ENCODE measurements at places on chromosomes 5 and 9.

- peak; percentile 25 for DNase-seq
These were observed 180.9 kb downstream of the NR3C1 start for GRCh38 chr5:143222287-143223231.

DNA sequence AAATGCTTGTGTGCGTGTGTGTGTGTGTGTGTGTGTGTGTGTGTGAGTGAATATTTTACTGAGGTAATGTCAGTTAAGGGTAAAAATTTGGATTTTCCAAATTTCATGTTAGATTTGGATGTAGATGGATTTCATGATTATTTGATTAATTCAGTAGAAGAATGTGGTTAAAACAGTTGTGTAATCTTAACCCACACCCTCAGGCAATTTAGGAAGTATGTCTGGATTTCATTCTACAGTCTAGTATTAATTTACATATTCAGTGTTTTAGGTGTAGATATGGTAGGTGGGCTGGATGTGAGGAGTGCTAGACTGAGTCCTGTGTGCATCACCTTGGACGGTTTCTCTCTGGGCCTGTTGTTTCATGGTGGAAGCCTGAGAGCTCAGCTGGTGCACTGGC, 99.1 kb upstream of the CKMT2 start:
- DNase-seq, result no peak

DNA sequence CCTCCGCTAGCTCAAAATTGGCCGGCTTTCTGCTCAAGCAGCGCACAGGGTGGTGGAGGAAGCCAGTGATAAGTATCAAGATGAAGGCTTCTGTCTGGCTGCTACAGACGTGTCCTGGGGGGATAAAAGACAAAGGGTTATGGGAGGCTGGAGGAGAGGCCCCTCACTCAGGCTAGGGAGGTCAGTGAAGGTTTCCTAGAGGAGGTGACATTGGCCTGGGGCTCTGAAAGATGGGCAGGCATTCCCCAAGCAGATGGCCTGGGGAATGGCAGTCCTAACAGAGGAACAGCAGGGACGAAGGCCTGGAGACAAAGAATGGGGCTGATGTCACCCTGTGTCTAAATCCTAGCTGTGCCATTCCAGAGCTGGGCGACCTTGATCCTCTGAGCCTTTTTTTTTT, 32.3 kb downstream of the OLFML2A start:
- no peak for DNase-seq

DNA sequence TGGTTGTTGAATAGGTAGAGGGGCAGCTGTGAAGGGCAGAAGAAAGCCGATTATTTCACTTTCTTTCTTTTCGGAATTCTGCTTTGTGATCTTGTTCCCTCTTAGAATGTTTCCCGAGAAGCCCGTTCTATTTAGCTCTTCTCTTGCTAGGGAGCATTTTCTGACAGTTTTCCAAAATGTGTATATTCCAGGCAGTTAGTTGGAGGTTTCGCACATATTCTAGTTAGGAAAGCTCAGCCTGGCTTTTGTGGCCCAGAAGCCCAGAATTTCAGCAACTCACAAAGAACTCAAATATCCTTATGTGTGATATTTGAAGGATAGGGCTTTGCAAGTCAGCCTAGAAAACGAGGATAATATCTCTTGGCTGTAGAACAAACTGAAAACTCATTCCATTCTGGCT, 461.0 kb upstream of the C9orf72 start:
- DNase-seq, result no peak

GRCh38 chr5:181052672-181053487, 12.8 kb downstream of the BTNL9 start:
- peak; percentile 22 for DNase-seq

DNA sequence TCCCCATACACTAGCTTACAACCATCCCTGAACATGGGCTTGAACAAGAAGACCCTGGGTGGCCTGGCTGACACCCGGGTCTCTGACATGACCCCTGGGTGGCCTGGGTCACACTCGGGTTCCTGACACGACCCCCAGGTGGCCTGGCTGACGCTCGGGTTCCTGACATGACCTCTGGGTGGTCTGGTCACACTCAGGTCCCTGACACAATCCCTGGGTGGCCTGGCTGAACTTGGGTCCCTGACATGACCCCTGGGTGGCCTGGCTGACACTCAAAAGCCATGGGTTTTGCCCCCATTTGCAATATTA, 38.0 kb downstream of the PRRT1B start:
- DNase-seq, result no peak

- DNase-seq, result no peak
These were observed 295.0 kb downstream of the ADAMTS6 start for GRCh38 chr5:65186646-65187227.
